Endothelial cell (in vitro differentiated cells): ENCODE measurements at places on chromosomes 13 and 19. TPM values are rescaled to one million over a fixed set of nuclear protein-coding genes. Genes with fewer than 3 reads are reported as not detected.

Gene KLF12
- 26.9 TPM for total RNA-seq

- peak; percentile 47 for DNase-seq
Observed at GRCh38 chr19:38975214-38975860, at the start of gene FBXO17. Gene FBXO17, minus strand, starts transcription at chr19:38975742. Its CDS starts 25,423 bp downstream, at chr19:38950319.

Gene RGCC
- 0.77 TPM for total RNA-seq

Gene ACER1
- not detected for total RNA-seq

- DNase-seq: no peak
Observed at GRCh38 chr19:47303966-47304365, 5.7 kb upstream of the C5AR1 start.

GRCh38 chr13:24452044-24452443 lies 60.5 kb downstream of the PARP4 start:
- no peak for DNase-seq

DNA sequence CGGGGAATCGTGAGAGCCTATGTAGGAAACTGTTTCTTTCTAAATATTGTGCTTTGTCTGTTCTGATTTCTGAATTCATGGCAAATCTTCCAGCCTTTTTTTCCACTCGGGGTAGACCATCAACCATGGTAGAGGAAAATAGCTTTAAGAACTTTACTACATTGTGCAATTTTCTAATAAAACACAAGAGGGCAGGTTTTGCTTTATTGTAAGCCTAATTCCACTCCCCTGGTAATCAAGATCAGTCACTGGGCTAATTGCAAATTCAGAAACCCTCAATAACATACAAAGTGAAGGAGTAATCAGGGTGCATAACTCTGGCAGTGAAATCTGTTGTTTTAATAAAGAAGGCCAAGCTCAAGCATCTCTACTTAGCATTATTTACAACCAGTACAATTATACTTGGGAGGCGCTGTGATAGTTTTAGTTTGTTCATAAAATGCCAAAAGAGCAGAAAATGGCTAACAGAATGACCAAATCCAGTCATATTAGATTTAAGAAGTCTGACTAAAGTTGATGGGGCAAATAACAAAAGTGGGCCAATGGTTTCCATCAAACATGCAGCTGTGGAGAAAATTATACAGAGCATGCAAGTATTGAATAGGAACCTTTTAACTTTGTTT lies 43.8 kb downstream of the DCT start:
- DNase-seq: no peak

DNA sequence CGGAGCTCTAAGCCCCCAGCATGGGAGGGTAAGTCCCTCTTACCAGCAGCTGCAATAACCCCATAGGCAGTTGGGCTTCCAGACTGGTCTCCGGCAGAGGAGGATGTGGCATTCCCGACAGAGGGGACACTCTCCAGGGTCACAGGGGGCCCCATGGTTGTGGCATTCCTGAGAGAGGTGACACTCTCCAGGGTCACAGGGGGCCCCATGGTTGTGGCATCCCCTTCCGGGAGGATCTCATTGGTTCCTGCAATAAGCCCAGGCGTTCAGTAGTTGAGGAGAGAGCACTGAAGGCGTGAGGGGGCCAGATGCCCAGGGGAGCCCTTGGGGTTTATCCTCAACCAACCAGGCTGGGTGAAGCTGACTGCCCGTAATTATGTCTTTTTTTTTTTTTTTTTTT lies 5.4 kb downstream of the CD320 start:
- peak; percentile 1 for DNase-seq

- DNase-seq: no peak
Observed at GRCh38 chr19:45834970-45835369, 19.9 kb upstream of the RSPH6A start.

GRCh38 chr19:39415111-39416046 lies 2.9 kb downstream of the PLEKHG2 start:
- no peak for DNase-seq

GRCh38 chr19:50333235-50333736 lies 4.1 kb upstream of the KCNC3 start:
- no peak for DNase-seq

Gene ATXN8OS
- total RNA-seq: not detected

DNA sequence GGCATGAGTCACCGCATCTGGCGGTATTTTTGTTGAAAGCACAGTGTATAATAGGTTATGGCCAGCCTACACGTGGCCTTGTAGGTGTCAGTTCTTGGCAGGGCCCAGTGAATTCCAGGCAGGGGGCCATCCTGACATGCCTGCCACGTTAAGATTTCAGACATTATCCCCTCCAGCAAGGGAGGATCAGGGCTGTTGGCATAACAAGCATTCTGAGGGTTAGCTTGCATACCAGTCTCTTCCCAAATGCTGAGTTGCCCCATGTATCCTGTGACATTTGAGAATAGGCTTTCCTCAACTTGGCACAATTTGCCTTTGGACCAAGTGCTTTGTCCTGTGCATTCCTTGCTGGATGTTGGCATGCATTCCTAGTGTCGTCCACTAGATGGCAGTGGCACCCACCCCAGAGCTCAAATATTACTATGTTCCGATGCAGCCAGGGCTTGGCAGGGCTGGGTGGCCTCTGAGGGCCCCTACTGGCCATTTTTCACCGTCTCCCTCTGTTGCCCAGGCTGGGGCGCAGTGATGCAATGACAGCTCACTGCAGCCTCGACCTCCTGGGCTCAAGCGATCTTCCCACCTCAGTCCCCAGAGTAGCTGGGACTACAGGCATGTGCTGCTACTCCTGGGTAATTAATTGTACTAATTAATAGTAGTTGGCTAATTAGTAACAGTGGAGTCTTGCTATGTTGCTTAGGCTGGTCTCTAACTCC lies 31.2 kb downstream of the NLRP12 start:
- peak; percentile 91 for DNase-seq

Gene GRIN2D
- total RNA-seq: 25.2 TPM

Gene ZNF382
- 12.5 TPM for total RNA-seq

Gene HNRNPA1L2
- 40.4 TPM for total RNA-seq

GRCh38 chr19:13071444-13072187 lies 31.0 kb downstream of the LYL1 start:
- no peak for DNase-seq

- DNase-seq: no peak
Observed at GRCh38 chr19:49315111-49315510, 9.9 kb downstream of the SLC6A16 start.

GRCh38 chr19:5719274-5719960 lies 529 bp downstream of the LONP1 start:
- DNase-seq: no peak

GRCh38 chr19:13764101-13764807 lies at the start of gene MRI1:
Gene MRI1, plus strand, starts transcription at chr19:13764522. Its CDS starts 67 bp downstream, at chr19:13764589.
- peak; percentile 69 for DNase-seq

- DNase-seq: no peak
Observed at GRCh38 chr19:40567750-40568494, 8.8 kb upstream of the SHKBP1 start.

Gene SHD
- total RNA-seq: 0.90 TPM
